ENCODE measurements at places on chromosomes 3 and 15. TPM values are rescaled to one million over a fixed set of nuclear protein-coding genes. Genes with fewer than 3 reads are reported as not detected.
A peak's percentile ranks its signal among the peaks of the same experiment; 100 is the strongest.

DNA sequence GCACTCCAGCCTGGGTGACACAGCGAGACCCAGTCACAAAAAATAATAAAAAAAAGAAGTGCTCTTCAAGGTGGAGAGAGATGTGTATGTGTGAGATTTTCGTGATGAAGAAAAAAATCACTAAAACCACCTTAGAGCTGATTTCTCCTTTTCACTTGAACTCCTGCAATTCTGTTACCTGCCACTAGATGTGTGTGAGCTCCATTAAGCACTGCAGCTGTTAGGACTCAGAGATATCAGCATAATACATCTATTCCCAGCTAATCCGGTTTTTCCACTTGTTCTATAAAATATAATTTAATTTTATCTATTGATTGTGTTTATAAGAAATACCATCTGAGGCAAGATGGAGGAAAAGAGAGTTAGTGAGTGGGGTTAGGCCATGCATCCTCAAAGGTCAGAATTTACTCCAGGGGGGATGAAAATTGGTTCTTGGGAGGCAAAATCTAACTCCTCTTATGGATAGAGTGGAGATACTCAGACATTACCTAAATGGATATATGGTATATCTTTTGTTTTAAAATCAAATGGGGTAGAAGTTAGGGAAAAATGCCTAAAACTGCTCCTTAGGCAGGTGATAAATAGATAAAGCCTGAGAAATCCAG lies 152.7 kb downstream of the IL20RB start:
- DNase-seq = peak; percentile 35

GRCh38 chr15:46496491-46497115 lies 861.8 kb downstream of the SQOR start:
- DNase-seq = no peak

DNA sequence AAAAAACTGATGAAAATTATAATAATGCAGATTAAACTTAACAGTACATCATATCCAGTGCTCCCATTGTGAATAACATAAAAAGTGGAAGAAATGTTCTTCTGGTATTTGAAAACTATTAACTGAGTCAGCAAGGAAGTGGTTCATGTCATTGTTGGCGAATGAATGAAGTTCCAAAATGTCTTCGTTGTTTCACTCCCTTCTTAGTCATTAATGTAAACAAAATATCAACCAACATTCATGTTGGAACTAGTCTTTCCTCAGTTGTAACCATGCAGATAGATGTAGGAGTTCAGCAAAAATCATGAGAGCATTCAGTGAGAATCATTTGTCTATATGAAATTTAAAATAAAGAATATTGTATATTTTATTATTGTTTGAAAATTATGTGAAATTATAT lies 44.1 kb upstream of the ICE2 start:
- DNase-seq = no peak

The GOLGA8J gene
- 2.5 TPM for polyA plus RNA-seq

DNA sequence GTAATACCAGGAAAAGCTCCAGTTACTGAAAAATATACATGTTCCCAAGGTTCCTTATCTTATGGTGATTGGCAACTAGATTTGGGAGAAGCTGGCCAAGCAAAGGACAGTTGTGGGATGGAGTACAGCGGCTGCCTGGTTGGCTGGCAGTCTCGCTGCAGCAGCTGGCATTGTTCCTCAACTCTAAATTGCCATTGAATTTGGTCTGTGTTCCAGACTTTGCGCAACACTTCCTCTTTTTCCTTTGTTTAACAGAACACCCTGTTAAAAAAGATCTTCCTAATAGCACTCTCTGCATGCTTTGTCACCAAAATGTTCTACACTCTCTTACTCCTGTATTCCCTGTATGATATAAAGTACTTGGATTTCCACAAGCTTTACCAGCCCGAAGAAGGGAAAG lies 420.6 kb upstream of the RBMS3 start:
- no peak for DNase-seq

The CLDN1 gene
- 44.8 TPM for polyA plus RNA-seq

The PARP9 gene
- polyA plus RNA-seq = 18.6 TPM

Data from renal pelvis (tissue), 12 donors.